ENCODE measurements at places on chromosomes 6 and 20. TPM values are rescaled to one million over a fixed set of nuclear protein-coding genes. Genes with fewer than 3 reads are reported as not detected.

DNA sequence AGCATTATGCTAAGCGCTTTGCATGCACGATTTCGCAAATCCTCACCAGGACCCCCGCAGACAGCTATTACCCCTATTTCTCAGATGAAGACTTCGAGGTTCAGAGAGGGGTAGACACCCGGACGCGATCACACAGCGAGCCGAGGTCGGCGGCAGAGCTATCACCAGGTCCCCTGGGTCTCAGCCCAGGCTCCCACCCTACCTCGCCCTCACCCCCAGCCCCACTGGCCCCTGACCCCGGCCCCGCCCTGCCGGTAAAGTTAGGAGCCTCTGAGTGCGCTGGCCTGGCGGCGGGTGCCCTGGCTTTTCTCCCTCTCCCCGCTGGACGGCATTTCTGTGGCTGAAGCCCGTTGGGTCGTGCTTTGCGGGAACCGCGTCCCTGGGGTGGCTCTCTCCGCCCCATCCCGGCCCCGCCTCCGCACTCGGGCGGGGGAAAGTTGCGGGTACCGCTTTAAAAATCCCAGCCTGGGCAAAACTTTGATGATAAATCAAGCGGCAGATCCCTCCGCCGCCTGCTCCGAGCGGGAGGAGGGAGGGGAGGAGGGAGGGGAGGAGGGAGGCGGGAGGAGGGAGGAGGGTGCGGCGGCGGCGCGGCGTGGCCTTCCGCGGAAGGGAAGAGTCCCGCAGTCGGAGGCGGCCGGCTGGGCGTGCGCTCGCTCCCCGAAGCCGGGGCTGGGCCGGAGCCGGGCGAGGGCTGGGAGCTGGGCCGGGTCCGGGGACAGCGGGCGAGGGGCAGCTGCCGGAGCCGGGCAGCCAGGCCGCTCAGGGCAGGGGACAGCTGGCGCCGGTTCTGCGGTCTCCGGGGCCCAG lies at the start of gene VSTM2L:
TSS of gene VSTM2L (plus strand) at position 624 of the 810 bp plus-strand sequence. CDS start 224 bp downstream, outside the sequence.
- no peak for DNase-seq

DNA sequence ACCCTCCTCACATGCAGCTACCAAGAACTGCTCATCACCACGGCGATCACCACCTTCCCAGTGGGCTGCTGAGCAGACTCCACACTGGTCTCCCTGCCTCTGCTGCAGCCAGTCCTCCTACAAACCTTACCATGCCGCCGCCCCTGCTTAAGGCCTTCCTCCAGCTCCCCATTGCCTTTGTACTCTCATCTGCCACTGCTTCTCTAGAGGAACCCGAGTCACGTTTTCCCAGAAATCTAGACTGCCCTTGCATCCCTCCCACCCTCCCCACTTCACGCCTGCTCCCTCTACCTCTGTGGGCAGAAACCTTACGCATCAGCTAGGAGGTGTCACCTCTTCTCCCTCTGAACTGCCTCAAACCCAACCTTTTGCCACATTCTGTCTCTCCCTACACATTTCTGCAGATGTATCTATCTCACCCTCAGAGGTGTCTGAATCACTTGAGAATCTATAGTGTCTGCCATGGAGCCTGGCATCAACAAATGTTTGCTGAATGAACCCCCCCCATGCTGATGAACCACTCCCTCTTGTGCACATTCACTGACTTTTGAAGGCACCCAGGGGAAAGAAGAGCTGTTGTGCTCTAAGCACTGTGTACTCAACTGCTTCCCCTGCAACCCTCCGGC lies 4.3 kb downstream of the E2F1 start:
- no peak for DNase-seq

The TPD52L1 gene
- total RNA-seq, result 8.9 TPM

DNA sequence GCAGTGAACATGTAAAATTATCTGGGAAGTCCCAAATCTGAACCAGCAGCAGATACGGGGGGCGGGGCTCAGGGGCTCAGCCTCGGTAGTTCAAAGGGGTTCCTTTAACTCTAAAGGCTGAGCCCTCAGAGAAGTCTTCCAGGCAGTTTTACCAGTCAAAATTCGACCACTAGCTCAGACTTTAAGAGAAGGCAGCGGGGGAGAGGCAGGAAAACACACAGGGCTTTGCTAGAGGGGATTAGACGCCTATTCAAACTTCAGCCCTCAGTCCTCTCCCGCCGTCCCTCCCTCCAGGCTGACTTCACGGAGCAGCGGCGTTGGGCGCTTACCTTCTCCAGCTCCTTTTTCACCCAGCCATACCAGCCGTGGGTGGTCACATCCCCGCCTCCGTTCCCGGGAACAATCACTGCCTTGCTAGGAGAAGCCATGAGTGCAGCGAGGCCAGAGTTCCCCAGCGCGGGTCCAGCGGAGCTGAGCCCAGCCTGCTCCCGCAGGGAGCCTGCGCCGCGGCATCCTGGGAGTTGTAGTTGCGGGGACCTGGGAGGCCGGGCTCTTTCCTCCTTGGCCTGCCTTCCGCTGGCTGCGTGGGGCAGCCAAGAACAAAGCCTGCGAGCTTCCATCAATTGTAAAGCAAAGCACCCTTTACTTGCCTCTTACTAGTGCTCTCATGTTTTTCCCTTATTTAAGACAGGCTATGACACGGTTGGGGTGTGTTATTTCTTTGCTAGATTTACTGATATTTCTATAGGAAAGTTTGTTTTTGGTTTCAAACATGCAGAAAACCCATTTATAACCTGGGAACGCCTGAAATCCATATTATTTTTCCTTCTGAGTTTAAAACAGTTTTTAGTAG lies at the start of gene RBBP9:
TSS of gene RBBP9 (minus strand) at position 486 of the 853 bp plus-strand sequence. CDS start at position 428, 58 bp downstream.
- DNase-seq, result peak; percentile 71

- DNase-seq, result peak; percentile 13
Observed at GRCh38 chr6:44696099-44696498, 308.6 kb downstream of the CDC5L start.

GRCh38 chr20:2894221-2894620 lies 20.9 kb downstream of the PTPRA start:
- no peak for DNase-seq

The OR2H2 gene
- total RNA-seq, result not detected

DNA sequence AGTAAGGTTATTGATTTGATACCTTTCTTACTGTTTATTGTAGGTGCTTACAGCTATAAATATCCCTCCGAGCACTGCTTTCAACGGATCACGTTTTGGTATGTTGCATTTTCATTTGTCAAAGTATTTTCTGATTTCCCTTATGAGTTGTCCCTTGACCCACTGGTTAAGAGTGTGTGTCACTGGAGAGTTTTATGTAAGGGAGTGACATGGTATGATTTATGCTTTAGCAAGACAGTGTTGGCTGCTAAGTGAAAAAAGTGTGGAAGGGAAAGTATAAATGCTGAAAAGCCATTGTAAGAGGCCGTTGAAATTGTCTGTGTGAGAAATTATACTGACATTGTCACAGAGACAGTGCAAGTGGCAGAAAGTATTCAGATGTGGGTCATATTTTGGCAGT lies 72.0 kb downstream of the SYCP2 start:
- no peak for DNase-seq
